B cell (primary cell): ENCODE measurements at places on chromosomes 2 and 18. TPM values are rescaled to one million over a fixed set of nuclear protein-coding genes. Genes with fewer than 3 reads are reported as not detected.

GRCh38 chr2:168699844-168700417 lies 102.5 kb upstream of the NOSTRIN start:
- no peak for DNase-seq

- DNase-seq, result no peak
Observed at GRCh38 chr2:238296638-238297457, 8.4 kb upstream of the PER2 start.

- DNase-seq, result no peak
Observed at GRCh38 chr18:42719221-42719620, 396.3 kb downstream of the RIT2 start.

The SH3RF3 gene
- total RNA-seq, result 0.07 and 0.12 TPM in 2 replicates

The UGT1A3 gene
- not detected in 2 replicates for total RNA-seq

The NT5DC4 gene
- total RNA-seq, result 2.0 and 10.3 TPM in 2 replicates
